ENCODE measurements at places on chromosomes 7 and 10.

GRCh38 chr7:98860071-98860470 is 9.7 kb downstream of the TMEM130 start:
- no peak for DNase-seq

GRCh38 chr10:5288359-5288758 is 76.4 kb upstream of the UCN3 start:
- no peak for DNase-seq

DNA sequence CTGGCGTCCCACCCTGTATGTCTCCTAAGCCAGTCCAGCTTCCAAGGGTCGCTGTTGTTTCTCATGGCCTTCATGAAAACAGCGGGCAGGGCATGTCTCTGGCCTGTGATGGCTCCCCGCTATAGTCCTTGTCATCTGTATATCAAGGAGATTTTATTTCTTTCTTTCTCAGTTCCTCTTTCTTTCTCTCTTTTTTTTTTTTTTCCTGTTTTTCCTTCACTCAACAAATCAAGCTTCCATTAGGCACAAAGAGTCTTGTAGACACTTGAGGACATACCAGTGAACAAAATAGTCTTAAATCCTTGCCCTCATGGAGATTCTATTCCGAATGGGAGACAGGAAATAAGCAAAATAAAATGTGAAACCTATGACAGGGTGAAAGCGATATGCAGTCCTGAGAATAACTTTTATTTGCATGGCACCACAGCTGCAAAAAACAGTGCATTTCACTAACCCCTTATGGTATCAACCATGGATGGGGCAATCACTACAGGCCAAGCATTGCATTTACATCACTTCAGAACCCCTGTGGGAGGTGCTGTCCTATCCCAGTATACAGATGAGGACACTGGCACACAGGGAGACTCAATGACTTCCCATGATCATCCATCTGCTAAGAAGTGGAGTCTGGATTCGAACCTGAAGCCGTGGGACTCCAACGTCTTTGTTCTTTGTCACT is 50.7 kb downstream of the SYPL1 start:
- no peak for DNase-seq

DNA sequence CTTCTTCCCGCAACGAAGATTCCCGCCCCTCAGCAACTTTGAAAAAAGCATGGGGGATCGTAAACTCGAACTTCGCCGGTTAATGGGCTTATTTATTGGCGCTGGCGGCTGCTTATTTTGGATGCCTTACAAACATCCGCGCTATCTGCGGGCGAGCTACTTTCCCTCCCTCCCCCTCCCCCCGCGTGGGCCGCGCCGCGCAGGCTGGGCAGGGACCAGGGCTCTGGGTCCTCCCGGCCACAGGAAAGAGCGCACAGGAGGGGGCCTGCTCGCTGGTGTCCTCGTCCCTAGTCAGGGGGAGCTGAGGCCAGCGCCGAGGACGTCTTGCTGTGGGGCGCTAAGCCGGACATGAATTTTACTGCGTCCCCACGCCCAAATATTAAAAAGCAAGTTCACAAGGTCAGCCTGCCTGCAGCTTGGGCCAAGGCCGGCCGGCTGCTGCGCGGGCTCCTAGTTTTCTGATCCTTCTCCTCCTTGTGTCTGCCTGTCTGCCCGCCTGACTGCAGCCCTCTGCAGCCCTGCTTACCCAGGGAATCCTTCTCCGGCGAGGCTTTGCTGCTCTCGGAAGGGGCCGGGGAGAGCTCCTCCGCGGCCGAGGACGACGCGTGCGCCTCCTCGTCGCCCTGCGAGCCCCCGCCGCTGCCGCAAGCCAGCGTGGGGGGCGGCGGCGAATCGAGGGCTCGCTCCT is 1.2 kb downstream of the HOXA10 start:
- DNase-seq: no peak

- DNase-seq: no peak
These were observed 190.9 kb downstream of the VTI1A start for GRCh38 chr10:112637901-112638300.

- no peak for DNase-seq
These were observed 283.3 kb upstream of the PRKCQ start for GRCh38 chr10:6863381-6863780.

GRCh38 chr7:39360038-39360437 is 206.2 kb upstream of the YAE1 start:
- DNase-seq: no peak

GRCh38 chr10:43138757-43139241 is 554 bp downstream of the CSGALNACT2 start:
- DNase-seq: peak; percentile 5

- DNase-seq: no peak
These were observed 458.9 kb upstream of the ADARB2 start for GRCh38 chr10:2196272-2196671.

- no peak for DNase-seq
These were observed 29.4 kb upstream of the PNLIPRP3 start for GRCh38 chr10:116398224-116398623.

- DNase-seq: no peak
These were observed 148.0 kb downstream of the BICC1 start for GRCh38 chr10:58660575-58661255.

GRCh38 chr10:35854661-35855060 is 212.6 kb upstream of the FZD8 start:
- DNase-seq: no peak

- no peak for DNase-seq
These were observed 16.8 kb upstream of the MTPN start for GRCh38 chr7:135993950-135994349.

GRCh38 chr10:106355450-106355849 is 809.1 kb downstream of the SORCS1 start:
- no peak for DNase-seq

DNA sequence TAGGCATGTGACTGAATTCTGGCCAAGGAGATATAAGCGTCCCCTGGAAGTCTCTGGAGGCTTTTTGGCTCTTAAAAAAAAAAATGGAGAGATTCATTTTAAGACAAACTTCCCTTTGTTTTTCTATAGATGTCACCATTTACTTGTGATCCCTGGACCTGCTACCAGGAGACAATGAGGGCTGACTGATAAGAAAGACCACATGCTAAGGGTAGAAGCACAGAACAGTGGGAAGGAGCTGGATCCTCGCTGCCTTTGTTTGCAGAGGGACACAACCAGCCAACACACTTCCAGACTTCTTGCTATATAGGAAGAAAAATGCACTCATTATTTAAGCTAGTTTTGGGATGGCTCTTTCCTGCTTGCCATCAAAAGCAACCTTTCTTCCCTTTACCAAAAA is 172.2 kb downstream of the GRM8 start:
- no peak for DNase-seq

GRCh38 chr10:87691506-87692070 is 31.9 kb downstream of the PAPSS2 start:
- DNase-seq: no peak

- DNase-seq: peak; percentile 57
These were observed 42.4 kb upstream of the FAM20C start for GRCh38 chr7:149791-150636.

DNA sequence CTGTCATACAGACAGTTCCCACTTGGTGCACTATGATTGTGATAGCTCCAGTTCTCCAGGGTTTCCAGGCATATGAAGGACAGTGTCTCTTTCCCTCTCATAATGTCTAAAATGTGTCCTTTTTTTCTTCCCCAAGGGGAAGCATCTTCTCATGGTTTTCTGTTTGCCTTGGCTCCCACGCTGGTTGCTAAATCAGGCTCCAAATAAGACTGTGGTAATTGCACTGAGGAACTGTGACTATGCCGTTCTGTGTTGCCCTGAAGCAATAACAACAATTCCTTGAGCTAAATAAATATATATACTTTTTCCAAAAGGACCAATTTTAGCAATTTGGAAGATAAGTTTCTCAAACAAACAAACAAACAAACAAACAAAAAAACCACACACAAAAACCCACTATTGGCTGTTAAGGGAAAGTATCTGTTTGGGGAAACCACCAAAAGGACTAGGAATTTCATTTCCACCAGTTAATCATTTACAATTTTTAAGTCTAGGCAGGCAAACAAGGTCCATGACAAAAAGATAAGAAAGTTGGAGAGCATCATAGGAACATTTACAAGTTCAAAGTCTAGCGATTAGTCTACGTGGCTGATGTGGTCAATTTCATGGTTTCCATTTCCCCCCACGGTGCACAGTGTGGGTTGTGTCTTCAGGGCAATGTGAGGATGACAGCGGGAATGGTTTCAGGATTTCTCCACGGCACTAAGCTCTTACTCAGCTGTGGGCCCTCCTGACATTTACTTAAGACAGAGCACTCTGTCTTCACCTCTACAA is 62.4 kb downstream of the THNSL1 start:
- no peak for DNase-seq

- no peak for DNase-seq
These were observed 11.4 kb upstream of the ARHGAP12 start for GRCh38 chr10:31939797-31940708.

DNA sequence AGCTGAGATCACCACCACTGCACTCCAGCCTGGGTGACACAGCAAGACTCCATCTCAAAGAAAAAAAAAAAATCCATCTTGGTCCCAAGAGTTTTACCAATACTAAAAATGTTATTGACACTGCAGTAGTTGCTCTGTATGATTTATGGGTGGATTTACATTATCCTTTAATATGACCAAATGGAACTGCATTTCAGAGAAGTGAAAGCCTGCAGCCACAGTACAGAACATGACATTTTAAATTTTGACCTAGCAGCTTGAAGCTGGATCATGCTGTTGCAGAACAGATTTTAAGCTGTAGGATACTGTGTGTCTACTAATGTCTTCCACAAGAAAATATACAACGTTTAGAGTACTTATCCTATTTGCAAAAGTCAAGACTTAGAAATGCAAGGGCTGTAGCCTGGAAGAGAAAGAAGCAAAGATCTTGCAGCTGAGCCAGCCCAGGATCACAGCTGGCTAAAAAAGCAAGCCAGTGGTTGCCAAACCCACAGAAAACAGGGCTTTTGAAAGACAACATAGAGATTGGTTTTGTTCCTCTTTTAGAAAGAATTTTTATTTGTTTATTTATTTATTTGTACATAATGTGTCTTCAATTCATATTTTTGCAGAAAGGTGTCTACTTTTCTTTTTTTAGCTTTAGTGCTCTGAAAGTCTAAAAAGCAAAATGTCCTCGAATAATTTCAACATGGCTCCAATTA is 55.2 kb upstream of the WNT16 start:
- DNase-seq: no peak

- DNase-seq: no peak
These were observed 208.5 kb downstream of the FOXP2 start for GRCh38 chr7:114623146-114623545.

- DNase-seq: no peak
These were observed 185.7 kb upstream of the AUTS2 start for GRCh38 chr7:69412331-69413146.

DNA sequence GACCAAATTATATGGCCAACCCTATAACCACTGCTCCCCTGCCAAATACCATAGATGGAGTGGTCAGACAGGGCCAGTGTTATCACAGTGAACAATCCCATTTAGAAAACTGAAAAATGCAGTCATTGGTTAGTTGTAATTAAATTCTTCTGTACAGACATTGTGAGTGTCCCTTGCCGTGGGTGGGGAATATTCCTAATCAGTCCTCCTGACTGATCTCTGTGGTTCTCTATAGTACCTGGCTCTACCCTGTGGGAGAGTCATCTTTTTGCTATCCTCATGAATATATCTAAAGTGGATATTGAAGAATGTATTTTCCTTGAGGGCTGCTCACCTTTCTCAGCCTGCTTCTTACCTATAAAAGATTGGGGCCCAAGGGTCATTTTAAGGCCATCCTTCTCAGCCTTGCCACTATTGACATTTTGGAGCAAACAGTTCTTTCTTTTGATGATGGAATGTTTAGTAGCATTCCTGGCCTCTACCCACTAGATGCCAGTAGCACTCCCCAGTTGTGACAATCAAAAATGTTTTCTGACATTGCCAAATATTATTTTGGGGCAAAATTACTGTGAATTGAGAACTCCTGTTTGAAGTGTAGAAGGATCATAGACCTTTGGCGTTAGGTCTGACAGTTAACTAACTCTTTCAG is 110.2 kb downstream of the MAPK8 start:
- DNase-seq: no peak

- DNase-seq: no peak
These were observed 21.6 kb upstream of the RPA3 start for GRCh38 chr7:7740037-7740355.

- DNase-seq: no peak
These were observed 484.4 kb downstream of the SORCS1 start for GRCh38 chr10:106680061-106680460.

- DNase-seq: peak; percentile 17
These were observed 180.9 kb downstream of the REEP3 start for GRCh38 chr10:63702092-63702491.

GRCh38 chr7:151012911-151013347 is 11.4 kb downstream of the ATG9B start:
- no peak for DNase-seq

DNA sequence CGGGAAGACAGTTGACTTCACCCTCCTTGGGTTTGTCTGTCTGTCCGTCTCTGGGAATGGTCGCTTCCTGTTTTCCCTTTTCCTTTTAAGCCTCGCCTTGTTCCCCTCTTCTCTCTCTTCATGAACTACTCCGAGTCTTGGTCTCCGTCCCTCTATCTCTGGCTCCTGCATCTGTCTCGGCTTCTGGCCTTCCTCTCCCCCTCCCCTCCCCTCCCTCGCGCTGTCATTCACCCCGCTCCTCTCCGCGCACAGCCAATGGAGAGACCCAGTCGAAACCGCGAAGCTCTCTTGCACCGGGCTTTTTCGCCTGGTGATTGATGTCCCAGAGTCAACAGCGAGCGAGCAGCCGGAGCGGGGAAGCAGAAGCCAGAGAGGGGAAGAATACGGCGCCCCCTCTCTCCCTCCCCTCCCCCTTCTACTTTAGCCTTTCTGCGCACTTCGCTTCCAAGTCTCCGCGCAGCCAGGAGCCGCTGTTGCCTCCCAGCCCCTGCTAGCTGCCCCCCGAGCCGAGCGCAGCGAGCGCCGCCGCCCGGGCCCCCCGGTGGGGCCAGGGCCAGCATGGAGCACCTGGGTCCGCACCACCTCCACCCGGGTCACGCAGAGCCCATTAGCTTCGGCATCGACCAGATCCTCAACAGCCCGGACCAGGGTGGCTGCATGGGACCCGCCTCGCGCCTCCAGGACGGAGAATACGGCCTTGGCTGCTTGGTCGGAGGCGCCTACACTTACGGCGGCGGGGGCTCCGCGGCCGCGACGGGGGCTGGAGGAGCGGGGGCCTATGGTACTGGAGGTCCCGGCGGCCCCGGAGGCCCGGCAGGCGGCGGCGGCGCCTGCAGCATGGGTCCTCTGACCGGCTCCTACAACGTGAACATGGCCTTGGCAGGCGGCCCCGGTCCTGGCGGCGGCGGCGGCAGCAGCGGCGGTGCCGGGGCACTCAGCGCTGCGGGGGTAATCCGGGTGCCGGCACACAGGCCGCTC is at the start of gene TLX1:
TLX1 (plus strand) TSS at position 317 of the 978 bp plus-strand sequence; CDS start at position 559, 242 bp downstream.
- peak; percentile 15 for DNase-seq

GRCh38 chr10:12130237-12130872 is 878 bp downstream of the SEC61A2 start:
- peak; percentile 24 for DNase-seq

GRCh38 chr7:19560111-19560883 is 148.5 kb downstream of the POLR1F start:
- DNase-seq: no peak

DNA sequence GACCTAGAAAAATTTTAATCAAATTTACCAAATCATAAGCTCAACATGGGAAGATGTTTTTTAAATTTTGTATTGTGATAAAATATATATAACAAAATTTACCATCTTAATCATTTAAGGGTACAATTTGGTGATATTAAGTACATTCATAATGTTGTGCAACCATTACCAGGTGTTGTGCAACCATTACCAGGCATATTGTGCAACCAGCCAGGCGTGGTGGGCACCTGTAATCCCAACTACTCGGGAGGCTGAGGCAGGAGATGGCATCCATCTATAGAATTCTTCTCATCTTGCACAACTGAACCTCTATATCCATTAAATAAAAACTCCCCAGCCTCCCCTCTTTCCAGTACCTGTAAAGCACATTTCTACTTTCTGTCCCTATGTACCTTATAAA is 124.5 kb upstream of the SLC13A1 start:
- DNase-seq: no peak
